ENCODE measurements at places on chromosomes 7 and 10.

- DNase-seq: no peak
These were observed 93.6 kb downstream of the HTR5A start for GRCh38 chr7:155163696-155164095.

DNA sequence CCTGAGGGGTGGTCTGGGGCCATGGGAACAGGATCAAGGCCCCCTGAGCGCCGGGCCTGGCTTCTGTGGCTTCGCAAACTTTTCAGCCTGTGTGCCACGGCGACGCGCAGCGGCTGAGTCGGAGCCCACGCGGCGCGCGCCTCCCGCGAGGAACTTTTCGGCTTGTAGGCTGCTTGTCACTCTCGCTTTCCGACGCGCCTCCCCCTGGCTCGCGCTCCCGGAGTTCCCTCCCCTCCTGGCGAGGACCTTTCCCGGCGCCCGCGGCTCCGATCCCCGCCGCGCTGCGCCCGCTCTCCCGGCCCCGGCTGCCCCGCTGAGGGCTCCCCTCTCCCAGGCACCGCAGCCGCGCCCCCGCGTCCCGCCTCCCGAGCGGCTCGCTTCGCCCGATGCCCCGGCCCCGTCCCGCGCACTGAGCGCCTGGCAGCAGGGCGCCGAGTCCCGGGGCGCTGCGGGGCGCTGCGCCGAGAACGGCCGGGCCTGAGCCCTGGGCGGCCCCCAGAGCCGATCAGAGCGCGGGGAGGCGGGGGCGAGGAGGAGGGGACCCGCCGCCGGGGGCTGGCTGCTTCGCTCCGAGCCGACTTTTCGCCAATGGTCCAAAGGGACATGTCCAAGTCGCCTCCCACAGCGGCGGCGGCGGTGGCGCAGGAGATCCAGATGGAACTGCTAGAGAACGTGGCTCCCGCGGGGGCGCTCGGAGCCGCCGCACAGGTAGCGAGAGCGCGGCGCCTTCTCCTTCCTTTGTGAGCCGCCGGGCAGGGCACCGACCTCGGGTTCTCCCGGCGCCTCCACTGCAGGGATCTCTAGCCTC lies at the start of gene CACNB2:
CACNB2 (plus strand) TSS at position 276 of the 808 bp plus-strand sequence.
- DNase-seq: peak; percentile 60

GRCh38 chr7:92276460-92276864 lies 30.7 kb downstream of the ANKIB1 start:
- DNase-seq: no peak

- peak; percentile 89 for DNase-seq
These were observed 40.6 kb downstream of the CYP17A1 start for GRCh38 chr10:102796407-102797176.

GRCh38 chr10:60479305-60480020 lies 89.8 kb upstream of the ANK3 start:
- no peak for DNase-seq

Measured in prostate gland (tissue), 2 donors.